ENCODE measurements at places on chromosomes 2 and 18. TPM values are rescaled to one million over a fixed set of nuclear protein-coding genes. Genes with fewer than 3 reads are reported as not detected.

Gene ASB18
- polyA plus RNA-seq: not detected

Gene KLHL41
- 1.5 TPM for polyA plus RNA-seq

Gene CD8B2
- polyA plus RNA-seq: 0.06 TPM

Gene CPS1
- polyA plus RNA-seq: 0.74 TPM

Gene ZNF804A
- 0.06 TPM for polyA plus RNA-seq

Gene ADI1
- polyA plus RNA-seq: 109 TPM

Gene POMC
- polyA plus RNA-seq: 9.8 TPM
